AG04450 (cell line): ENCODE measurements at places on chromosomes 2 and 18.

DNA sequence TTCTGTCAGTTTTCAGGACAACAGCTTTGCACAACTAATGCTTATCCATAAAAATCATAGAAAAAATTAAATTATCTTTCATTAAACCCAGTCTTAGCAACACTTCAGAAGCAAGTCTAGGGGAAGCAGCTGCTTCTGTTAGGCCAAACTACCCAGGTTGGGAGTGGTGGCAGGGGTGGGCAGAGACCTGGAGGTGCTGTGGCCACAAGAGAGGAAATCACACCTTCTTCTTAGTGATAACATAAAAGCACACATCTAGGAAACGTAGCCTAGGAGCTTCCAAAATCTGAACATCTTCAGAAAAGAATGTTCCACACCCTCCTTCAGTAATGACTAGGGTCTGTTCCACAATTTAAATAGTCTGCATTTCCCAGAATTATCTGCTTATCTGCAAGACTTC lies 32.3 kb upstream of the FRZB start:
- DNase-seq: no peak

- no peak for DNase-seq
These were observed 8.3 kb upstream of the CFLAR start for GRCh38 chr2:201107624-201108023.

GRCh38 chr18:50388988-50389387 lies 14.1 kb downstream of the SKA1 start:
- no peak for DNase-seq

DNA sequence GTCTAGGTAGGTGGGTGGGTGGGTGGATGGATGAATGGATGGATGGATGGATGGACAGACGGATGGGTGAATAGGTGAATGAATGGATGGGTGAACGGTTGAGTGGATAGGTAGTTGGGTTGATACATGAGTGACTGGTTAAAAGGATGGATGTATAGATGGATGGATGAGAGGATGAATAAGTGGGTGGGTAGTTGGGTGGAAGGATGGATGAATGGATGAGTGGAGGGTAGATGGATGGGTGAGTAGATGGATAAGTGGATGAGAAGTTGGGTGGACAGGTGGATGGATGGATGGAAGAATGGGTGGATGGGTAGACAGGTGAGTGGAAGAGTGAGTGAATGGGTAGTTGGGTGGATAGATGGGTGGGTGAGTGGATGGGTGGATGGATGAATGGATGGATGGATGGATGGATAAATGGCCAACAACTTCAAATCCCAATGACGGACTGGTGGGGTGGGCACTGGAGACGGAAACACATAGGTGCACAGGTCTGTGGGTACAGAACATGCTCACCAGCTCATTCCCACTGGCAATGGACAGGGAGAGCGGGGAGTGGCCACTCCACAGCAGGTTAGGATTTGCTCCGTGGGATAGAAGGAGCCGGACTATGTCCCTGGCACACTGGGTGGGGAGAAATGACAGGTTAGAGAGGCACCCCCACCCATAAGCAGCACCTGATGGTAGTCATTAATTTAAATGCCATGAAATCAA lies 48.8 kb downstream of the ANKMY1 start:
- DNase-seq: no peak

DNA sequence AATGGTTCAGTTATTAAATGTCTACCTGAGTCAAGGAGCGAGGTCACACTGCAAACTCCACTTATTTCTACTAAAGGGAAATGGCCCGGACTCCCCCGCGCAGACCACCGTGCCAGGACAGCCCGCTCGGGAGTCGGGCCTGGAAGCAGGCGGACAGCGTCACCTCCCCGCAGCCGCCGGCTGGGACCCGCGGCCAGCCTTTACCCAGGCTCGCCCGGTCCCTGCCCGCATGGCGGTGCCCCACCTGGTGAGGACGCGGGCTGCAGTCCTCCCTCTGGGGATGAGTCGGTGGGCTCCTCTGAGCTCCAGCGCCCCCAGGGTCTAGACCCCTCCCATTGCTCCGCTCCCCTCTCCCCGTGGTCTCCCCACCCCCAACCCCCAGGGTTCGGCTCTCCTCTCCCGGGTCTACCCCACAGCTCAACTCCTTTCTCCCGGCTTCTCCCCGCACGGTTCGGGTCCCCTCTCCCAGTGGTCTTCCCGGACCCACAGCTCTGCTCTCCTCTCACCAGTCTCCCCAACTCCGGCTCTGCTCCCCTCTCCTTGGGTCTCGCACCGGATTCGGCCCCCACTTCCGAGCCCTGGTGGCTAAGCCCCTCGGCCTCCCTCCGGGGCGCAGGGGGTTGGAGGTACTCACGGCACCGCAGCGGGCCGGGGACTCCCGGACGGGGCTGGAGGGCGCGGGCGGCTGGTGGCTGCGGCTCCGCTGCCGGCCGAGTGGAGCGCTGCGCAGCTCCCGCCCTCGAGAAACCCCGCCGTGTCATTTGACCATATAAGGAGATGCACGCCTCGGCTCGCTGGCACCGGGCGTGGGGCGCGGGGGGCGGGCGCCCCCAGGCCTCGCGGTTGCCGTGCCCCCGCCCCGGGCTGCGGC lies at the start of gene FHL2:
TSS of gene FHL2 (minus strand) at position 716 of the 871 bp plus-strand sequence. CDS start 12,535 bp downstream, outside the sequence.
- DNase-seq: peak; percentile 59

DNA sequence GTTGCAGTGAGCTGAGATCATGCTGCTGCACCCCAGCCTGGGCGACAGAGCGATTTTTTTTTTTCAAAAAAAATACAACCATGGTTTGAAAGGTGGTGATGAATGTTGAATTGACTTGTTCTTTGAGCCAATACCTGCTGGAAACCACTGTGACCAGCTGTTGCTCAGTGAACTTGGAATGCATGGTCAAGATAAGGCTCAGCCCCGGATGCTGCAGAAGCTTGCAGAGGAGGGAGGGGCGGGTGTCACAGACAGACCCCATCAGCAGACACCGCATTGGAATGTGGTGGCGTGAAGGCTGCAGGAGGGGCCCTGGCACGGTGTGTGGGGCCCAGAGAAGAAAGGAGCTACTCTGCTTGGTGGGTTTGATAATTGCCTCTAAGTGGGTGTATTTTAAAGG lies 91.6 kb downstream of the ITGB1BP1 start:
- no peak for DNase-seq

GRCh38 chr18:13018374-13018773 lies 27.2 kb downstream of the CEP192 start:
- DNase-seq: no peak

DNA sequence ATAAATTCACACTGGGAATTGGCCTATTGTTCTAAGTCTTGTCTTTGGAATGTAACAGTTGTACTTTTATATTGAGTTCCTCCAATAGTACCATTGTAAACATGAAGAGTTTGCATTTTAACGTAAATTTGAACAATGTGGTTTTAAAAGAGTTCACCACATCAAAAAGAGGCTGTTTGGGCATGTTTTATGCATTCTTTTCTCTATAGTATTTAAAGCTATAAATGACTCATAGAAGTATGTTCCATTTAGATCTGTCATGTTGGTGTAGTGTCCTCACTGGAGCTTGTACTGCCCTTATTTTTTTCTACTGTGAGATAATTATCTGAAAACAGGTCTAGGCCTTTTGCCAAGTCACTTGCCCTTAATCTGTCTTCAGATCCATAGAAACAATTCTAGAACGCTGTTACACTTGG lies 141.9 kb downstream of the RHBDD1 start:
- DNase-seq: peak; percentile 23

GRCh38 chr18:74310411-74310810 lies 5.2 kb upstream of the C18orf63 start:
- no peak for DNase-seq

- no peak for DNase-seq
These were observed 16.2 kb upstream of the GLS start for GRCh38 chr2:190864375-190864774.

- no peak for DNase-seq
These were observed 232.4 kb downstream of the INSIG2 start for GRCh38 chr2:118320658-118321057.

DNA sequence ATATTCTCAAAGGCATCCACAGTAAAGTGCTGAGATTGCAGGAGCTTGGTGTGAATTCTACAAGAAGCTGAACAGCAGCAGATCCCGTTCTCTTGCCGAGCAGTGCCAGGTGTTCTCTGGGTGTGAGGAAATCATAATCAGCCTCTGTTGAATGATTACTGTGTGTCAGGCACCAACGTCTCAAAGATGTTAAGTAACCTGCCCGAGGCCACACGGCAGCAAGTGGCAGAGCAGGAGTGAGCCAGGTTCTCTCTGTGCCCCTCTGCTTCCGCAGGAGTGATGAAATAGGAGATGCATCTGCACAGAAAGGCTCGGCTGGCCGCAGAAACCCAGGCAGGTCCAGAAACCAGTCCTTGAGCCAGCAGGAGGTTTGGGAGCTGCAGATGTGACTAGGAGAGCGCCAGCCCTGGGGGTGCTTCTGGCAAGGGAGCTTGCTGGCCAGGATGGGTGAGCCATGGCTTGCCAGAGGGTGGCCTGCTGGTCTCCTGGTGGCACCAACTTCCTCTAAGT lies 68.4 kb downstream of the COPS7B start:
- DNase-seq: no peak

DNA sequence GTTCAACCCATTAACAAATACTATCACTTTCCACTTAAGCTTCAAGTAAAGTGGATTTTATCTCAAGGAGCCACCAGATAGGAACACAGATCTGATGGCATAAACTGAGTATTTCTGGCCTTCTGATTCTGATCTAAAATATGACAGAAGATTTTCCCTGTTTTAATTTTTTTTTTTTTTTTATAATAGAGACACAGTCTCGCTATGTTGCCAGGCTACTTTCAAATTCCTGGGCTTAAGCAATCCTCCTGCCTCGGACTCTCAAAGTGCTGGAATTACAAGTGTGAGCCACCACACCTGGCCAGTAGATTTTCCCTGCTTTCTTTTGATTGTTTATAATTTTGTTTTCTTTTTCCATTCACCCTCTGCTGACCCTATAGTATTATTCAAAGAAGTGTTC lies 36.6 kb upstream of the SLC30A6 start:
- no peak for DNase-seq

DNA sequence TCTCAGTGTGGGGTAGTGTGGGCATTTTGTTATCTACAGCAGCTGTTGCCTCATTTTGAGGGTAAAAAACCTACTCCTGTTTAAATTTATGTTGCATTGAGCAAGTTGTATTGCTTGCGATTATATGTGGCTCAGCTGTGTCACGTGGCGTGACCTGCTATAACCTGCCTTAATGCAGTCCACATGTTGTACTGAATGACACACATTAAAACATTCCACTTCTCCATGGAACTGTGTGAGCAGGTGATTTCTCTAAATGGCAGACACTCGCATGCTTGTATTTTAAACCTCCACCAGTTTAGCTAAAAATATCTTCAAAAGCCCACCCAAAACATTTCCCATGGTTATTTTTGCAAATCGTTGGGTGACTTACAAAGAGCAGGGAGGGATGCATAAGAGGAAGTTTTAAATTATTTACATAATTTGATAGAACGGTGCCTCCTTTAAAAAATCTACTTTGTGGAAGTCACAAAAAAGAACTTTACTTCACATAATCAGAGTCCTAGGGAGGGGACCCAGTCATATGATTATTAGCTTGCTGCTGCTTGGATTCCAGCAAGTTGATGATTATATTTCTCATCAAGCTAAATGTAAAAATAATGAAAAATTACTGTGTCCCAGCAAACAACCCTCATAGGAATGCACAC lies 163.3 kb upstream of the ZEB2 start:
- DNase-seq: no peak

DNA sequence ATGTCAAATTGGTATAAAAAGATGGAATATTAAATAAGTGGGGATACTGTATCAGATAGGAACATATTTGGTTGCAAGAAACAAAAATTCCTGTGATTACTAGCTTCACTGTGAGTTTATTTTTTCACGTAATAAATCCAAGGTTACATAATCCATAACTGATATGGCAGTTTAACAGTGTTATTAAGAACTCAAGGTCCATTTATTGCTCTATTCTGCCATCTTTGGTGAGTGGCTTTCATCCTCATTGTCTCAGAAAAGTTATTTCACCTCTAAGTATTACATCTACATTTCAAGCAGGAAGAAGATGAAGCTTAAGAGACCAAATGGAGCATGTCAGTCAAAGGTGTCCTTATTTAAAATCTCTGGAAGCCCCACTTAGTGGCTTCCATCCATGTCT lies 37.2 kb downstream of the YIPF4 start:
- DNase-seq: no peak

GRCh38 chr2:221322741-221323140 lies 249.4 kb downstream of the EPHA4 start:
- no peak for DNase-seq

DNA sequence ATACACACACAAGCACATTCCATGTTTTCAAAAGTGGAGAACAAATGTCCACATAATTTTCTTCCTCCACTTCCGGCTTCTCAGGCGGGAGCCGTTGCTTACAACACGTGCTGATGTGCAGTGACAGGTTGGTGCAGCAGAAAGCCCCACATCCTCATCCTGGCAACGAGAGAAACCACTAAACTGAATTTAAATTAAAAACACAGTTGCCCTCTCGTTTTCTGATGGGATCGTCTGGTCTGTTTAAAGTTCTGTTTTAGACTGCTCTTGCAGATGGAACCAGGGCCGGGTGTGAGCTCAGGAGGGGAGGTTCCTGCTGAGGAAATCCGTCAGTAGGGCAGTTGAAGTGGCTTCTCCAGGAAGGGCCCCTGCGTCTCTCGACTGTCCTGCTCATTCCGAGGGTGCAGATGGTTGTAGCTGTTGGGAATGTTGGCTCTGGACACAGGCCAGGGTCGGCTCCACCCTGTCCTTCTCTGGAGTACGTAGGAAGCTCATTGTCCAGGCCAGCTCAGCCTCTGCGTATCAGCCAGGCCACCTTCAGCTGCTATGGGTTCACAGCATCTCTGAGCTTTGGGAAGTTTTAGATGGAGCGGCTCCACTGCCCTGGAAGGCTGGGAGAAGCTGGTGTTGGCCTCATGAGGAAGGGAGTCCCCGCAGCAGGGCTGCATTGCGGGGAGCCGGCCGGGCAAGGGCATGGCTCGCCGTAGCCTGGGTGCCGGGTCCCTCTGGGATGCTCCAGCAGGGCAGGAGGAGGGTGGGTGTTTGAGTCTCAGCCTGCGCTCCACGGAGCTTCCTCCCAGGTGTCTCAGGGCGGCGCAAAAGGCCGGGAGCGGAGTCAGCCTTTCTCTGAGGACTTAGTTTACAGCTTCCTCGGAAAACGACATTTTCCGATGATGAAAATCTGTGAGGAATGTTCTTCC lies 58.3 kb downstream of the NFATC1 start:
- no peak for DNase-seq

GRCh38 chr2:104286841-104287240 lies 567.1 kb upstream of the POU3F3 start:
- DNase-seq: no peak

DNA sequence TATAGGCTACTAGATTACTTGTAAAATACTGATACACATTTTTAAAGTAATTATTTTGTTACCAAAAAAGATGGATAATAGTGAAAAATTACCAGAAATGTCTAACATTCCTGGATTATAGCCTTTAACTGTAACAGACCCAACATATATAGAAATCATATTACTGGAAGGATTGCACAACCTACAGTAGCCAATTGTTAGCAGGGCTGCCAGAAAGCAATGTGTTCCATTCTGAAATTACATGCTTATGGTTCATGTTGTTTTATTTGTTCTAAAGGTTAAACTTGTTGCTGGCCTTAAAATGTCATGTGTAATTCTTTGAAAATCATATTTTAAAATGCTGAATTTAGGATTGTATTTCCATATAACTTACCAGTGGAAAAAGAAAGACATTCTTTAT lies 793.6 kb upstream of the ACVR2A start:
- DNase-seq: no peak
